ENCODE measurements at places on chromosomes 7 and 10.

DNA sequence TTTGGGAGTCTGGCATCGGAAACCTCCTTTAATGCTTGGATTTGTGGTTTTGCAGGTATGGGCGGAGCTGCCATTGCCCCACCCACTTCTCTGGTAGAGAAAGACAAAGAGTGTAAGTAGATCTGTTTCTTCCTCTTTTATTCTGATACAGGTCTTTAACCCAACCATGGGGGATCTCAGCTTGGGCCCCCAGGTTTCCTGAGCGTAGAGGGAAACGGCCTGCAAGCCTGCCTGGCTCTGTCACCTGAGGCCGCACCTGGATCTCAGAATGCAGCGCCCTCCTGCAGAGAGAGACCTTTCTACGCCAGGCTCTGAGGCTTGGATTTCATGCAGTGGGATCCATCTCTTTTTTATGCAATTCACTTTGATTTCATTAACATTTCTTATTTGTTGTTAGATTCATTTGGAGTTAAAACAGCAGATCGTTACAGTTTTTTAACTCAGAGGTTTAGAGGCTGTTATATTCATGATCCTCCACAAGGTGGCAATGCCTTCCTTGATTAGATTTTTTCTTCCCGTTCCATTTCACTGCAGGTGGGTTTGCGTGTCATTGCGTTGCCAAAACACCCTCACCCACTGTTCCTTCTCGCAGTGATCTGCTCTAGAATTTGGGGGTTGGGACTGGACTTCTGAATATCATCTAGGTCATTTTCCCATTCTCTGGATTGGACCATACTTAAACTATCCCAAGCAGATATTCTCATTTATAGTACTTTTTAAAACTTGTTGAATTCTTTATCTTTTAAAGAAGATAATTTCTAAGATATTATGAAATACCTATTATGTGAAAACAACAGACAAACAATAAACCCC lies 20.0 kb downstream of the RBM17 start:
- peak; percentile 44 for DNase-seq

DNA sequence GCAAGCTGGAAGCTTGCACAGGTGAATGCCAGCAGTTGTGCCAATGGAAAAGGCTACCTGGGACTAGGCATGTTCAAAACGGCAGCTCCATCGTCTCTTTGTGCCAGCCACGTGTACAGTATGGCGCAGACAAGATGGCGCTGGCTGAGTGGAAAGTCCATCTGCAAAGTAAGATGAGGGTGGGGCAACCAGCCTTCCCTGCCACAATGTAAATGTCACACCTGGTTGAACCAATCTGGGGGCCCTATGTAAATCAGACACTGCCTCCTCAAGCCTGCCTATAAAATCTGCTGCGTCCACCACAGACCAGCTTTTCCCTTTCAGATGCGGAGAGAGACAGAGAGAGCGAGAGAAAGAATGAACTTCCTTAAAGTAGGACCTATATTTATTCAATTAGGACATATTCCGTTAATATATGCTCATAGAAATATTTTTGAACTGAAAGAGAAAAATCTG lies 18.5 kb upstream of the C7orf33 start:
- DNase-seq: no peak

GRCh38 chr10:122471531-122472177 lies 10.3 kb downstream of the HTRA1 start:
- peak; percentile 69 for DNase-seq

- DNase-seq: no peak
Measured at GRCh38 chr7:128933180-128933891, 4.4 kb upstream of the IRF5 start.

GRCh38 chr10:60350400-60350799 lies 39.3 kb downstream of the ANK3 start:
- DNase-seq: peak; percentile 16

DNA sequence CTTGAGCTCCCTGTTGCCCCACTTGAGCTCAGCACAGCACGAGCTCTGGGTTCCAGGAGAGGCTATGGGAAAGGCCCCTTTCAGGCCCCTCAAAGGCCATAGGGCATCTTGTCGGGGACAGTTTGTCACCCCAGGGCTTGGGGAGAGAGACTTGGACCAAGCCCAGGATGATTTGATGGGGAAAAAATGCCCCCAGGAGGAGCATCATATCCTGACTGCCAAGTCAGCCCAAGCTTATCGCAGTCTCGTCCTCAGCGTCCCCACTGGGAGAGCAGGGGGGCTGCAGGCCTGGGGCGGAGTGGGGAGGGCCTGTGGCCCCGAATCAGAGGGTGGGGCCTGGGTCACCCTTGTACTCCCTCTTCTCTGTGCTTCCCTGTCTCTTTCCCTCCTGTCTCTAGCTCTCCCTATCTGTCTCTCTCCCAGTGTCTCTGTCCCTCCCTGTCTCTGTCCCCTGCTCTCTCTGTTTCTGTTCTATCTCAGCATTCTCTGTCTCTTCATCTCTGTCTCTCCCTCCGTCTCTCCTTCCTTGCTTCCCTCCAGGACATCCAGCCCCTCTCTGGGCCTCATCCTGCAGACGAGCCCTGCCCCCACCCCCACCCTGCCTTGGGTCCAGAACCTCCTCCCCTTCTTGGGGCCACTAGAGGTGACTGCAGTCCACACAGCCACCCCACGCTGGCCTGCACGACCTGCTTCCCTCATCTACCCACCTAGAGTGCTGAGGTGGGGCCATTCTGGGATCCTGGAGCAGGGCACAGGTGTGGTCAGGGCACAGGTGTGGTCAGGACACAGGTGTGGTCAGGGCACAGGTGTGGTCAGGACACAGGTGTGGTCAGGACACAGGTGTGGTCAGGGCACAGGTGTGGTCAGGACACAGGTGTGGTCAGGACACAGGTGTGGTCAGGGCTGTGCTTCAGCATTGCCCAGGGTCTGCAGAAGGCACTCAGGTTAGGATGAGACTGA lies 17.3 kb upstream of the GRIFIN start:
- no peak for DNase-seq

DNA sequence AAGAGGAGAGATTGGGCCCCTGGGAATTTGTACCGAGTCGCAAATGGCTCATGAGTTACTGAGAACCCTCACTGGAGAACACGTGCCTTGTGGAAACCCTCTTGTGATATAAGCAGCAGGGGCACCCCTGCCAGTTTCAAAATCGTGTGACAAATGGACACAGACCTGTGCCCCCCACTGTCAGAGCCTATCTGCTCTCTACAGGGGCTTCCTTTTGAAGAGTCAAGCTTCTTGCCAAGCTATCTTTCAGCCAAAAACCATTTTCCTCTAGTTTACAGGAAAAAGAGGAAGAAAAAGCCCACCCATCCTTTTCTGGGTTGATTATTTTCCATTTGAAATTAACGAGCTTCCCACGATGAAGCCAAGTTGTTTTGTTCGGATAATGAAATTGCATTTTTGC lies 64.1 kb upstream of the MPP7 start:
- no peak for DNase-seq

GRCh38 chr10:64211466-64211865 lies 690.3 kb downstream of the REEP3 start:
- DNase-seq: no peak

DNA sequence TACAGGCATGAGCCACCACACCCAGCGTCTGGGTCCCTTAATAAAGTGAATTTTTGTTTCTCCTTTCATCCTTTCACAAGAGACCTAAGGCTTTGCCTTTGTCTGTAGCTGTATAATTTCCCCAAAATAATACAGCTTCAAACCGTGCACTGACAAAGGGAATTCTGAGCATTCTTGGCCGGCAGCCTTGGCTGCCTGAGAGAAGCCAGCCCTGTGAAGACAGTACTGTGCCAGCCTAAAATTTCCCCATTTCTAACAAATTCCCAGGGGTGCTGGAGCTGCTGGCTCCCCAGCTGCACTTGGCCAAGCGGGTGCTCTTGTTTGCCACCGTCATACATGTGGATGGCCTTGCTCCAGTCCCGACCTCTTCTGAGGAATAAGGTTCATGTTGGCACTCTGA lies 106.2 kb downstream of the ZMYND11 start:
- no peak for DNase-seq

DNA sequence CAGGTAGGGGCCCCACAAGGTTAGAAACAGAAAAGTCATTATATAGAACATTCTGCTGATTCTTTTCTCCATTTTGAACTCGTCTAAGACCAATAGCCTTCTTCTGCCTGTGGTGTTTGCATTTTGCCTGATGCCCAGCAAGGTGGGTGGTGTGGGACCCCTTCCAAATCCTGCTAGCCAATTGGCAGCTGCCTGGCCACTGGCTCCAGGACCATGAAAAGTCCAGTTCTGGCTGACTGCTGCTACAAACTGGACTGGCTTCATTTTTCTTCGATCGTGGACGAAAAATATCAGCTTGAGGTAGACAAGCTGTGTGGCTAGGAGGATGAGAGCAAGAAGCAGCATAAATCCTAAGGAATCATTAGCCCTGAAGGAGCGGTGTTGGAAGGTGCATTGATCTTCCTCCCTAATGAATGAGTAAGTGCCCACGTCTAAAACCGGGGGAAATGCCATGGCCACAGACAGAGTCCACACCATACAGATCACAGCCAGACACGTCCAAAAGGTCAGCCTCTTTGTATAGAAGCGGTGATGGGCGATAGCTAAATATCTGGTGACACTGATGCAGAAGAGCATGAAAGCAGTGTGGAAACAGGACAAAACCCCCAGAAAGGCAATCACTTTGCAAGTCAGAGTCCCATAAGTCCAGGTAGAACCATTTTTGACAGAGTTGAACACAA lies 2.7 kb downstream of the GPR85 start:
- DNase-seq: no peak

DNA sequence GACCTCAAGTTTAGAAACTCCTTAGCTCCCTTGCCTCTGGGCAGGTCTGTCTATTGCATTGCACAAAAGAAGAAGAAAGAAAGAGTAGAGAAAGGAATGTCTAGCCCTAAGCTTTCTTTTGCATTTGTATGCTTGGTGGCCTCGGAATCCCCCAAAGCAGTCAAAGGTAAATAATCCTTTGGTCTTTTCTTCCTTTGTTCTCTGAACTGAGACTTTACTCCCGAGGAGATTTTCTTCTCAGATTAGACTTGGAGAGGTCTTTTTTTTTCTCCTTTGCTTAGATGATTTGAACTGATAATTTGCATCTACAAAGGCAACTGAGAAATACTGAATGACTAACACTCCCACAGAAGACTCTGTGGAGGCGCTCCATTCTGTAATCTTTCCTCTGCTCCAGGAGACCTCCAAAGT lies 93.2 kb downstream of the AKR1D1 start:
- no peak for DNase-seq

- DNase-seq: peak; percentile 100
Measured at GRCh38 chr10:73781879-73782748, at the start of gene CHCHD1. Gene CHCHD1, plus strand, starts transcription at chr10:73782048. Its CDS starts 28 bp downstream, at chr10:73782076.

DNA sequence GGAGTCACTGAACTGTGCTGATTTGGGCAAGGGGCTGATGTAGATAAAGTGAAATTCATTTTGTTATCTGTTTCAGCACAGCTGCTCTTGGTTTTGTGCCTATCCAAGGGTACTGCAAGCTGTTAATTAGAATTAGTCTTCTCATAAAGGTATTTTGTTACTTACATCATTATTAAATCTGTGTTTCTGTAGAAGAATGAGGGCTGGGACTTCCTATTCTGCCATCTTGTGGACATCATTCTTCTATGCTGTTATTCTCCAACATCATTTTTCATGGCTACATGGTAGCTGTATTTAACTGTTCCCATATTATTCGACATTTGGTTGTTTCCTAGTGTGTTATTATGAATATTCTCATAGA lies 76.2 kb upstream of the CCDC71L start:
- peak; percentile 53 for DNase-seq

DNA sequence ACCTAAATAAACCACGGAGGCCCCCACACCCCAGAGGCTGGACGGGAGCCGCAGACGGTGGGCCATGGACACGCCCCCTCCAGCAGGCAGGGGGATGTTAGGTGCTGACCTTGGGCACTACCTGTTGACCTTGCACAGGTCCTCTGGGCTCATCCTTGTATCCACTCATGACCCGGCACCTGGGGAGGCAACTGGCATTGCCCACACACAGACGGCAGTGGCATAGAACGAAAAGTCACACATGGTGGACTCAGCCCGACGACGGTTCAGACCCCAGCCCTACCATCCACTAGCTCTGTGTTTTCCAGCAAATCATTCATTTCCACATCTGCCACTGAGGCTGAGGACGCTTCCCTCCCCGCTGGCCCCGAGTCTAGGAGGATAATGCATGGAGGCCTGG lies 247.7 kb upstream of the PPP2R2D start:
- no peak for DNase-seq

- DNase-seq: no peak
Measured at GRCh38 chr10:124663766-124664360, 80.3 kb downstream of the FAM53B start.

- DNase-seq: peak; percentile 11
Measured at GRCh38 chr10:55369670-55370420, 568.8 kb upstream of the PCDH15 start.

DNA sequence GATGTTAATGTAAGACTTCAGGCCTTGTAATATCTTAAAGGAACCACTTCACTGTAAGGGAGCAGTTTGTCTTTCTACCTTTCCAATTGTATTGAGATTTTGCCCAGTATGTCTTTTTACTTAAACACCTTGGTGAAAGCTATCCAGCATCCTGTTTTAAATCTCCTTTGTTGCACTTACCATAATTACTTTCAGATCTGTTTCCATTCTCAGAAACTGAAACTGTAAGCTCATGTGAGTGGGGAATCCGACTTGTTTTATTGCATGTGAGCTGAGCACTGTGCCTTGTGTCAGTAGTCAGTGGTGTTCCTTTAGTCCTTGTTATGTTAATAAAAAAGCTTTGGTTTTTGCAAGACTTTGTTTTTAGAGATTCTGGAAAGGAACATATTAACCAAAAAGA lies 42.2 kb downstream of the BMPR1A start:
- DNase-seq: no peak

- DNase-seq: no peak
Measured at GRCh38 chr7:14833707-14834106, 68.8 kb downstream of the DGKB start.

- peak; percentile 98 for DNase-seq
Measured at GRCh38 chr10:33199731-33200232, 134.7 kb downstream of the NRP1 start.

- DNase-seq: peak; percentile 19
Measured at GRCh38 chr10:114825513-114826253, 4.1 kb downstream of the FHIP2A start.

GRCh38 chr10:35451151-35452016 lies 115.1 kb downstream of the CCNY start:
- DNase-seq: no peak

- peak; percentile 100 for DNase-seq
Measured at GRCh38 chr10:36534471-36535002, 590.9 kb upstream of the ANKRD30A start.

GRCh38 chr7:46707973-46708372 lies 786.9 kb upstream of the IGFBP3 start:
- DNase-seq: no peak

- DNase-seq: no peak
Measured at GRCh38 chr10:100824886-100825285, 79.5 kb downstream of the PAX2 start.

GRCh38 chr7:111975346-111975745 lies 230.9 kb downstream of the DOCK4 start:
- DNase-seq: no peak

- peak; percentile 55 for DNase-seq
Measured at GRCh38 chr7:21543528-21544302, 876 bp downstream of the DNAH11 start.
